Muscle of back (tissue), 13 donors: ENCODE measurements at places on chromosomes 1 and 21. TPM values are rescaled to one million over a fixed set of nuclear protein-coding genes. Genes with fewer than 3 reads are reported as not detected.

FCRL1 gene
- 0.59 TPM for polyA plus RNA-seq

OR2T33 gene
- polyA plus RNA-seq = not detected

HPDL gene
- 1.6 TPM for polyA plus RNA-seq

EFNA4 gene
- polyA plus RNA-seq = 5.1 TPM

S100A2 gene
- 1.5 TPM for polyA plus RNA-seq

ZBTB17 gene
- polyA plus RNA-seq = 26.2 TPM

SLFNL1 gene
- 0.40 TPM for polyA plus RNA-seq

TNNT2 gene
- polyA plus RNA-seq = 770 TPM

EFNA3 gene
- 2.2 TPM for polyA plus RNA-seq

PLEKHA6 gene
- polyA plus RNA-seq = 7.2 TPM

TDRD5 gene
- polyA plus RNA-seq = not detected

SARS1 gene
- polyA plus RNA-seq = 83.8 TPM

TRIM46 gene
- 0.51 TPM for polyA plus RNA-seq

MYOG gene
- polyA plus RNA-seq = 292 TPM

TOE1 gene
- polyA plus RNA-seq = 6.6 TPM

HTR6 gene
- polyA plus RNA-seq = not detected

CLDN19 gene
- polyA plus RNA-seq = 0.50 TPM

KRTAP21-2 gene
- not detected for polyA plus RNA-seq
